Fibroblast of the aortic adventitia (primary cell): ENCODE measurements at places on chromosomes 6 and 20. TPM values are rescaled to one million over a fixed set of nuclear protein-coding genes. Genes with fewer than 3 reads are reported as not detected.

DNA sequence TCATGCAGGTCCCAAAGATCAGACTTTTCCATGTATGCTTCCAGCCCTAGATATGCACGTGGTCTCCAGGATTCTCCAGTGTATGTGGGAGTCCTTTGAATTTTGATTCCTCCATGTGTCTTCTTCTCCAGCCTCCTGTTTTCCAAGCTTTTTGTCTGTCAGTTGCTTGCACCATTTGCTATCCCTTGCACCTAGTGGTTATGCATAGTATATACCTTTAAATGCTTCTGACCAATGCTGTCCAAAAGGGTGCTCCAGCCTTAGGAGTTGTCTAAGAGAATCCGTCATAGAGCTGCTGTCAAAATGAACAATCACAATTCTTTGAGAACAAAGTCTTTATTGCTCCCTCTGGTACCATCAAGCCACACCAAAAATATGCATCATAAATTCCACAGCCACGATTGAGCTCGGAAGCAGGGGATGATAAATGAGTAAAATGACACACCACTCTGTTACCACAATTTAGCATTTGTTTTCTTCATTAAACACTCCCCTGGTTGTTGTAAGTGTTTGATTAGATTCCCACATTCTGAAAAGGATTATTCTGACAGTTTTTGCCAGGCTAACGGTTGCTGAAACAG, 706.2 kb upstream of the GJE1 start:
- no peak for DNase-seq

DNA sequence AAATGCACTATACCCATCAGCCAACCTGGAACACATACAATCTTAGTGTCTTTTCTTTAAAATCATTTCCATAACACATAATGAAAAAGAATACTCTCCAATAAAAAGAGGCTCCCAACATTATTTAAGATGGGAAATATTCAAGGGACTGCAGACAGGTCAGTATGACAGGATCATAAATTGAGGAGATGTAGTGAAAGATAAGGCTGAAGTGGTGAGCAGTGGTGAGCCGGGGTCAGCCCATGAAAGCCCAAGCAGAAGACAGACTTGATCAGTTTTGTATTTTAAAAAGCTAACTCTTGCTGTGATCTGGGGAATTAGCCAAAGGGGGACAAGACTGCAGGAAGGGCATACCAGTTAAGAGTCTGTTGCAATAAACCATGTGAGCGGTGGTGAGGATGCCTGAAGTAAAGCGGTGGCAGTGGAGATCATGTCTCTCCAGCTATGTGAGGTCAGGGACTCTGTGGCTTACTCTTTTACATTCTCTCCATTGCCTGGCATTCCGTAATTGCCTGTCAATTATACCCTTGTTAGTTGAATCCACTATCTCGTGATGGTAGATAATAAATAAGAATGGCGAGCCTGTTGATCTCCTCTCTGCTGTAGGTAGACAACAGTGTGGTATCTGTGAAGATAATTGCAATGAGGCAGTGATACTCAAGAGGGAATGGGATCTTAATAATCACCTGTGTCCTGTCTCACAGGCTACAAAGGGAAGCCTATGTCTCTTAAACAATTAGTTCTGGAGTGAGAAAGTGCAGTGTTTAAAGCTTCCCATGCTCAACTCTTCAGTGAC, 97.4 kb downstream of the FILIP1 start:
- no peak for DNase-seq

- DNase-seq, result no peak
Observed at GRCh38 chr20:62146019-62146755, 2.6 kb downstream of the SS18L1 start.

CST7 gene
- not detected in 2 replicates for total RNA-seq

TREML2 gene
- not detected in 2 replicates for total RNA-seq

DEFB132 gene
- total RNA-seq, result not detected in 2 replicates

GRCh38 chr6:109009236-109009961, 85.2 kb downstream of the SESN1 start:
- peak; percentile 76 for DNase-seq

APCDD1L gene
- 1.6 and 20.8 TPM in 2 replicates for total RNA-seq

- peak; percentile 26 for DNase-seq
Observed at GRCh38 chr6:161374971-161375873, 101.4 kb upstream of the AGPAT4 start.

- DNase-seq, result no peak
Observed at GRCh38 chr6:23980965-23981364, 145.1 kb upstream of the NRSN1 start.

BCAS1 gene
- 0.09 and 2.3 TPM in 2 replicates for total RNA-seq

WDR27 gene
- 19.9 and 36.8 TPM in 2 replicates for total RNA-seq

DNA sequence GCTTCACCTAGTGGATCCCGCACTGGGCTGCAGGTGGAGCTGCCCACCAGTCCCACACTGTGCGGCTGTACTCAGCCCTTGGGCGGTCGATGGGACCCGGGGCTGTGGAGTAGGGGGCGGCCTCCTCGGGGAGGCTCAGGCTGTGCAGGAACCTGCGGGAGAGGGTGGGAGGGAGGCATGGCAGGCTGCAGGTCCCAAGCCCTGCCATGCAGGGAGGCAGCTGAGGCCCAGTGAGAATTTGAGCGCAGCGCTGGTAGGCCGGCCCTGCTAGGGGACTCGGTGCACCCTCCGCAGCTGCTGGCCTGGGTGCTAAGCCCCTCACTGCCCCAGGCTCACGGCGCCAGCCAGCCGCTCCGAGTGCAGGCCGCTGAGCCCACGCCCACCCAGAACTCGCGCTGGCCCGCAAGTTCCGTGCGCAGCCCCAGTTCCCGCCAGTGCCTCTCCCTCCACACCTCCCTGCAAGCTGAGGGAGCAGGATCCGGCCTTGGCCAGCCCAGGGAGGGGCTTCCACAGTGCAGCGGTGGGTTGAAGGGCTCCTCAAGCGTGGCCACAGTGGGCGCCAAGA, 1407.6 kb downstream of the EPHA7 start:
- no peak for DNase-seq
